ENCODE measurements at places on chromosomes 7 and 10.

GRCh38 chr10:94281654-94282053 lies 81.1 kb downstream of the NOC3L start:
- no peak overlapping the region for H3K27ac ChIP-seq
- DNase-seq, result no peak
- peaks cover 5% of the 10 kb centered on the region for H3K36me3 ChIP-seq
- H3K4me1 ChIP-seq, result no peaks in the 10 kb centered on the region
- H3K4me3 ChIP-seq, result no peak overlapping the region
- no peaks in the 10 kb centered on the region for H3K27me3 ChIP-seq

DNA sequence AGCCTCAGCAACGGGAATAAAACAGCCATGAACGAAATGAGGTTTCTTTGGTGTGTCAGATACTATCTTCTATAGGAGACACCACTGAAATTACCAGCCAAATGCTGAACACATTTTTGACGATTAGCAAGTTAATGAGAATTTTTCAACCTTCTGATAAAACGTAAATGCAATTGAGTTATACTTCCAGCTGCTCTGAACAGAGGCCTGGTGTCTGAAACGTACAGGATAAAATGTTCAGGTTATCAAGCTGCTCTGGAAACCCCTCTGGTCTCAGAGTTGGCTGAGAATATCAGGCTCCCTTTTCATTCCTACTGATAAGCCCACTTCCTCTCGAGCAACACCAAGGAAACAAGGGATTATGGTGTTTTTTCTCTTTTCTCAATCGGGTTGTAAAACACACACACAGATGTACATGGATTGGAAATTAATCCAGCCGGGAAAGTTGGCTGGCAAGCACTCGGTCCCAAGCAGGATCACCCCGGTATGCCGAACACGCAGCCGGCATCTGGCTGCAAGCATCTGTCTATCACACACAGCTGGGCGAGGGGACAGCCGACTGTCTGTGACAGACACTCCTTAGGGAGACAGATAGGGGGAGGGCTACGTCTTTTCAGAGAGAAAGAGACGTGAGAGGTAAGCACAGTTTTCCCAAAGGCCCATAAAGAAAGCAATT lies 171.8 kb downstream of the PRKAG2 start:
- no peak overlapping the region for H3K4me3 ChIP-seq
- no peaks in the 10 kb centered on the region for H3K36me3 ChIP-seq
- no peak for DNase-seq
- H3K27ac ChIP-seq, result no peak overlapping the region
- no peaks in the 10 kb centered on the region for H3K27me3 ChIP-seq

- H3K4me3 ChIP-seq, result no peak overlapping the region
- H3K27me3 ChIP-seq, result no peaks in the 10 kb centered on the region
- no peak overlapping the region for H3K27ac ChIP-seq
Measured at GRCh38 chr7:118109607-118110006, 74.4 kb upstream of the LSM8 start.

DNA sequence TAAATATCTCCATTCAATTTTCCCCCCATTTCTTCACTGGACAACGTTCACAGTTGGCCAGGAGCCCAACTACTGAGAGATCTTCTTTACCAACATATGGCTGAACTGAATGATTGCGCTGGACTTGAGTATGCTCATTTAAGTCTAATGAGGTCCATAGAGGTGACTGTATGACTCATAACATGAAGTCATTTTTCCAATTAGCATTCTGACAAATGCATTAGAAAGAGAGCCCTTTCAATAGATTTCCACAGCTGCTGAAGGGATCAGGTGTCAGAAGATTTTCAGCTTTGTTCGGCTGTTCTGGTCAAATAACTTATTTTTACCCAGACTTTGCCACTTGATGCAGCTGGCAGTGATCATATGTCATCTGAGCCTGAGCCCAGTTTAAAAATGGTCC lies 438.0 kb downstream of the ETV1 start:
- H3K4me1 ChIP-seq, result no peaks in the 10 kb centered on the region
- no peak overlapping the region for H3K27ac ChIP-seq
- H3K27me3 ChIP-seq, result no peaks in the 10 kb centered on the region
- DNase-seq, result no peak

DNA sequence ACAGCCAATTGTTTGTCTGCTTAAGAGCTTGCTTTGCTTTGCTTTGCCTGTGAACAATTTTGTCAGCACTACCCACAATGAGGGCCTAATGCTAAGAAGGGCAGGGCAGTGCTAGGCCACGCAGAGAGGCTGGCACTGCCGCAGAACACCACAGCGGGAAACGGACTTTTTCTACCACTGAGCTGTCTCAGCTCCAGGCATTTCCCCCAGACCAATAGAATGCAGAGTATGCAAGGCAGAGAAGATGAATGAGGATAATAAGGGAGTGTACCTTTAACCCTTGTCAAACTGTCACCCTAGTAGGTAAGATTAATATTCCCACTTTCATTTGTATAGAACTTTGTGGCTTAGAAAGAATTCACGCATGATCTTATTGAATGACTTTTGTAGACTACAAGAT lies 104.5 kb downstream of the SH3PXD2A start:
- H3K36me3 ChIP-seq, result no peaks in the 10 kb centered on the region
- H3K27me3 ChIP-seq, result no peaks in the 10 kb centered on the region
- no peaks in the 10 kb centered on the region for H3K4me1 ChIP-seq
- no peak for DNase-seq

GRCh38 chr7:157700231-157701005 lies 363.6 kb downstream of the DNAJB6 start:
- no peaks in the 10 kb centered on the region for H3K27me3 ChIP-seq
- H3K27ac ChIP-seq, result no peak overlapping the region
- no peaks in the 10 kb centered on the region for H3K36me3 ChIP-seq
- no peak overlapping the region for H3K4me3 ChIP-seq

Data from aorta (tissue), 5 donors.